NCI-H1436 (cell line): ENCODE measurements at places on chromosomes 11 and 22.
A peak's percentile ranks its signal among the peaks of the same experiment; 100 is the strongest.

- no peak for DNase-seq
Measured at GRCh38 chr22:19844377-19845053, 10.2 kb downstream of the GNB1L start.

- no peak for DNase-seq
Measured at GRCh38 chr11:1221848-1222311, 986 bp upstream of the MUC5B start.

DNA sequence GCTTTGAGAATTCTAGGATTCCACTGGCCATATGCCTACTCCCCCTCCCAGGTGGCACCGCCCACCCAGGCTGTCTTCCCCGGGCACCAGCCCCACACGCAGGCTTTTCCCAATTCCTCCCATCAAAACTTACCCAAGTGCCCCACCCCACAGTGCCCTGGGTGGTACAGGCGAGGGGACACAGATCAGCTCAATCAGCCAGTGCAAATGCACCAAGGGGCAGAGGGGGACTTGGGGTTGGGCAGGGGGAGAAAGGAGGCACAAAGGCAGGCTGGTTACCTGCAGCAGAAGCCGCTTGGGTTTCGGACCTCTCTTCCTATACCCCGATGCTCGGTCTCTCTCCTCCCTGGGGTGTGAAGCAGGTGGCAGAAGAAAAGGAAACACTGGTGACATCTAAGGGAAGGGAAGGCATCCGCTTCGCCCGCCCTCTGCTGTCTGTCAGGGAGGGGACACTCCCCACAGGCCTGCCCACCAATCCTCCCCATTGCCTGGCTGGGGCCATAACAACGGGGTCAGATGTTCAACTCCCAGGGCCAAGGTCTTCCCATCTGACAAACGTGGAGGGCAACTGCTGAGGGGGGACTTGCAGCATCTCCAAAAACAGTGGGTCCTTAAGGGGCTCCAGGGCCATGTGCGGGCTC, 14.0 kb downstream of the CBX7 start:
- no peak for DNase-seq

DNA sequence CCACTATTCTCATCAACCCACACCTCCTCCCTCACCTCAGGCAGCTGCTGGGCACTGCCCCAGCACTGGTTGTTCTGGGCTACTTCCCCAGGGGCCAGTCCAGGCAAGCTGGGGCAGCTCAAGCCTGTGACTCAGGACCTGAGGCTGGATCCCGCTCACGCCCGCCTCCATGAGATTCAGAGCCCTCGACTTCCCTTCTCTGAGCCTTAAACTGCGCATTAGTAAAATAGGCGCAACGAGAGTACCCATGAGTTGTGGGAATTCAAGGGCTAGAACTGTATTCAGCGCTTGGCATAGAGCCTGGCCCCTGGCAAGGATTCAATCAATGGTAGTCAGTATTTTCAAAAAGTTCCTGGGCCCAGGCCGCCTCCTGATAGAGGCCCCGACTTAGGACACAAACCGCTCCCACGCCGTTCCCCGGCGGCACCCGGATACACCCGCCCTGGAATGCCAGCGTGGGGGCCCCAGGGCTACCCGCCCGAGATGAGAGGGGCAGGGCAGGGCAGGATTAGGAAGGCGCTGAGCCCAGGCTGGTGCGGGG, 723 bp upstream of the CD82 start:
- peak; percentile 70 for DNase-seq
